ENCODE measurements at places on chromosomes 12 and 14.

GRCh38 chr12:127555071-127555470, 711.9 kb upstream of the TMEM132C start:
- DNase-seq: no peak

DNA sequence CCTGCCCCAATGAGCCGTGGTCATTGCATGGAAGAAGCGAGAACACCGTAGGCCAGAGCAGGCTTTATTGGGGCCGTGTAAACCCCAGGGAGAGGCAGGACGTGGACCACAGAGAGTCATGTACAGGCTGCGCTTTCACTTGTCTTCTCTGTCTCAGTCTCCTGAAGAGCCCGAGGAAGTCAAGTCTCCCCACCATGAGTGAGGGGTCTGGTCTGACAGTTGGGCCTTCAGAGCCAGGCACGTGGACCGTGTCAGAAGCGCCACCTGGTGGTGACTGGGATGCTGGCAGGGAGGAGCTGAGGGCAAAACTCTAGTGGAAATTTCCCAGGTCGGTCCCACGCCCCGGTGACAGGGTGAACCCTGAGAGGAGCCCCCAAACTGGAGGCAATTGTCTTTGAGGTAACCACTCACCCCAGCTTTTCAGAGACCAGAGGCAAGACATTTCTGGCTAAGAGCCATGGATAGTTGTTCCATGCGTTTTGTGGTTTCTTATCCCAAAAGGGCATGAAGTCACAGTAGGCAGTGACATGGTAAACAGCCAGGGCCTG, 17.4 kb downstream of the RPS6KL1 start:
- DNase-seq: peak; percentile 66

DNA sequence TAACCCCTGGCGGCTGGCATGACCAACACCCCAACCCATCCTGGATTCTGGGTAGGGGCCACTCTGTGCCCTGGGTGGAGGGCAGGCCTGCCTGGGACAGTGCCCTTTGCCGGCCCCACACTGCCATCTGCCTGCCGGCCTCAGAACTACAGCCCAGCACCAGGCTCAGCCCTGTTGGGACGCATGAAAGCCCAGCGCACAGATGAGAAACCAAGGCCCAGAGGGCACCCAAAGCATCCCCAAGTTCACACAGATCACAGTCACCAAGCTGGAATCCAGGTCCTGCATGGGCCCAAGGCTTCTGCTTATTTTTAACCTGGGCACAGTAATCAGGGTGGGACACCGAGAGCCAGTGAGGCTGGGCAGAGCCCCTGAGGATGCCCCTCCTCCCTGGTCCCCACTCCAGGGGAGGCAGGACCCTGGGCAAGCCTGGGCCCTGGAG, 26.2 kb downstream of the RFLNA start:
- DNase-seq: peak; percentile 69

DNA sequence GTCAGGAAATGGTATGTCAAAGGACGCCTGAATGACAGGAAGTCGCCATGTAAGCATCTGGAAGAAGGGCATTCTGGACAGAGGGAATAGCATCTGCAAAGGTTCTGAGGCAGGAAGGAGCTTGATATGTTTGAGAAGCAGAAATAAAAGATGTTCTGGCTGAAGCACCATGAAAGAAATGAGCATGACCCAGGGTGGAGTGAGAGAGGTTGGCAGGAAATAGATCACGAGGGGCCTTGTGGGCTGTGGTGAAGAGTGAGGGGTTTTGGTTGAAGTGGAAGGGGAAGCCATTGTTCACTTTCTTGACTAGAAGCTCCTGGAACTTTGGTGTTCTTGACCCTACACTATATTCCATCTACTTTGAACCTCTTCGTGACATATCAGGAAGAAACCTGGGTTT, 99.4 kb upstream of the PARP11 start:
- no peak for DNase-seq

- no peak for DNase-seq
Measured at GRCh38 chr12:738712-739111, 13.7 kb upstream of the WNK1 start.

- no peak for DNase-seq
Measured at GRCh38 chr12:11976005-11976404, 94.7 kb upstream of the BCL2L14 start.

DNA sequence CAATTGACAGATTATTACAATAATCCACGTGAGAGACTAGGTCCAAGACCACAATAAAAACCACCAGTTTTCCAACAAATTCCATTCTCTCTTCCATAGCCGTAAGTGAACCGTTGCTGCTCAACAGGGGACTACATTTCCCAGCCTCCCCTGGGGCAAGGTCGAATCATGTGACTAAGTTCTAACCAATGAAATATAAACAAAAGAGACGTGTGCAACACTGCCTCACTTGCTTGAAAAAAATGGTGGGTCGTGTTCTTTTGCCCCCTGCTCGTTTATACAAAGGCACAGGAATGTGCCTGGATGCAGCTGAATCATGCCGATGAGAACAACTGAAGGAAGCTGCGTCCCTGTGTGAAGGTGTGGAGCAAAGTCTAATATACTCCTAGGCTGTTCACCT, 51.1 kb downstream of the HSPB8 start:
- DNase-seq: peak; percentile 41

- no peak for DNase-seq
Measured at GRCh38 chr12:29350080-29350479, 30.9 kb downstream of the ERGIC2 start.

GRCh38 chr12:15982471-15982870, 71.3 kb downstream of the DERA start:
- no peak for DNase-seq

GRCh38 chr12:45522227-45522626, 207.3 kb upstream of the ARID2 start:
- no peak for DNase-seq

GRCh38 chr14:65251213-65251612, 148.9 kb upstream of the MAX start:
- DNase-seq: no peak

DNA sequence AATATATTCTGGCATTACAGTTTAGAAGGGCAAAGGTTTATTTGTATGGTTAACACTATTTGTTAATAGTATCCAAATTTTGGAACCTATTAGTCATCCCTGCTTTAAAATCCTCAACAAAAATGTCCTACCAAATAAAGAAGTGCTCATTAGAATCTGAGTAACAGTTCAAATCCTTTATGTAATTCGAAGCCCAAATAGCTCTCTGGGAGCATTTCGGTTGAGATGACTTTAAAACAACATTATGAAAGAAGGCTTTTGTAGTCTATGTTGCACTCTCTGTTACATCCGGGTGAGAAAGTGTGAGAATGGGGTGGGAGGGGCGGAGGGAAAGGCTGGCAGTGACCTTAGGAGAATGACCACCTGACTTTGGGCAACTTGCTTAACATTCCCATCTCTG, 59.7 kb downstream of the SLC38A1 start:
- no peak for DNase-seq

GRCh38 chr14:56798447-56799342, 11.6 kb downstream of the OTX2 start:
- no peak for DNase-seq

- no peak for DNase-seq
Measured at GRCh38 chr12:111454311-111454710, 48.6 kb downstream of the SH2B3 start.

- no peak for DNase-seq
Measured at GRCh38 chr14:100823413-100824080, 2.4 kb upstream of the MEG3 start.

GRCh38 chr14:52706286-52706685, 714 bp upstream of the PSMC6 start:
- DNase-seq: no peak

GRCh38 chr12:102957339-102958050, at the start of gene ASCL1:
ASCL1 (plus strand) TSS chr12:102957674; CDS start chr12:102958245, 571 bp downstream.
- peak; percentile 59 for DNase-seq

DNA sequence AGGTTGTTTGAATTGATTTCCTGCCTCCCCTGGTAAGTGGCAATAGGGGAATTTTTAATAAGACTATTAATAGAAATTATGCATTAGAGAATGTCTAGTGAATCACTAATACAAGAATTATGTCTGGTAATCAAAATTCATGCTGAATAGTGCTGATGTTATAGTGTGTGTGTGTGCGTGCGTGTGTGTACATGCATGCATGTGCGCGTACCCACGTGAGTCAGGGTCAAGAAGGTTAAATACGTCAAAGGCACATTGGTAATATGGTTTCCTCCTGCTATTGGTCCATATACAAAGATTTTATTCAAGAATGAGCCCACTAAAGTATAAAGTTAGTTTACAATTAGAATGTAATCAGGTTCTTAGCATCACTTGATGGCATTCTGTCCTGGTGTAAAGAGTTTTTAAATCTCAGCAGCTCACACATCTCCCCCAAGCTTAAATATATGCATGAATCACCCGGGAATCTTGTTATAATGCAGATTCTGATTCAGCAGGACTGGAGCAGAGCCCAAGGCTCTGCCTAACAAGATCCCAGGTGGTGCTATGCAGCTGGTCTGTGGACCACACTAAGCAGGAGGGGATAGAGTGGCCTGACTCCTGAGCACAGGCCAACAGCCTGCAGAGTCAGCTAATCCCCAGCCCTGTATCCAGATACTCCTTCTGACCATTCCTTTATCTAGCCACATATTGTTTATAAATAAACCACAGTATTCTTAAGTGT, 43.9 kb downstream of the TTC9 start:
- no peak for DNase-seq

DNA sequence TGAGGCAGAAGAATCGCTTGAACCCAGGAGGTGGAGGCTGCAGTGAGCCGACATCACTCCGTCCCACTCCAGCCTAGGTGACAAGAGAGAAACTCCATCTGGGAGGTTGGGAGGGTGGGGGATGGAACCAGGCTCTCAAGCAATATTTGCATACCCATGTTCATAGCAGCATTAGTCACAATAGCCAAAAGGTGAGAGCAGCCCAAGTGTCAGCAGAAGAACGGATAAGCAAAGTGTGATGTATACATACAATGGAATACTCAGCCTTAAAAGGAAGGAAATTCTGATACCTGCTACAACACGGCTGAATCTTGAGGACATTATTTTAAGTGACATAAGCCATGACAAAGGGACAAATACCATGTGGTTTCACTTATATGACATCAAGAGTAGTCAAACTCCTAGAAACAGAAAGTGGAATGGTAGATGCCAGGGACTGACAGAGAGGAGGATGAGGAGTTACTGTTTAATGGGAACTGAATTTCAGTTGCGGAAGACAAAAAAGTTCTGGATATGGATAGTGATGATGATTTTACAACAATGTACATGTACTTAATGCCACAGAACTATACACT, 11.6 kb downstream of the DAD1 start:
- no peak for DNase-seq

Data from head of caudate nucleus (tissue), 42 donors.